Cardiac septum (tissue), 1 donor: ENCODE measurements at places on chromosomes 3 and 15. TPM values are rescaled to one million over a fixed set of nuclear protein-coding genes. Genes with fewer than 3 reads are reported as not detected.
A peak's percentile ranks its signal among the peaks of the same experiment; 100 is the strongest.

DNA sequence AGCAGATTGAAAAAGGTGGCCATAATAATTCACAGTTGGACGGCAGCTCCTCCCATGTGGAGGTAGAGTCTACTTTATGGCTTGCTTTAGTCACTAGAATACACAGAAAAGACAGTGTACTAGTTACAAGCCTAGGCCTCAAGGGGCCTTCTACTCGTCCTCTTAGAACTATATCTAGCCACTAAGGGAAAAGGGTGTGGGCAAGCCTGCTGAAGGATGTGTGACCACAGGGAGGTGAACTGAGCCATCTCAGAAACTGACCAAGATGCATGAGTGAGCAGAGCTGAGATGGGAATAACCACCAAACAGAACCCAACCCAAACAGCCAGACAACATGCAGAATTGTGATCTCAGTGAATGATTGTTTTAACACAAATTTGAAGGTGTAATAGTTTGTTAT, 335.6 kb upstream of the LMCD1 start:
- no peak for DNase-seq

DNA sequence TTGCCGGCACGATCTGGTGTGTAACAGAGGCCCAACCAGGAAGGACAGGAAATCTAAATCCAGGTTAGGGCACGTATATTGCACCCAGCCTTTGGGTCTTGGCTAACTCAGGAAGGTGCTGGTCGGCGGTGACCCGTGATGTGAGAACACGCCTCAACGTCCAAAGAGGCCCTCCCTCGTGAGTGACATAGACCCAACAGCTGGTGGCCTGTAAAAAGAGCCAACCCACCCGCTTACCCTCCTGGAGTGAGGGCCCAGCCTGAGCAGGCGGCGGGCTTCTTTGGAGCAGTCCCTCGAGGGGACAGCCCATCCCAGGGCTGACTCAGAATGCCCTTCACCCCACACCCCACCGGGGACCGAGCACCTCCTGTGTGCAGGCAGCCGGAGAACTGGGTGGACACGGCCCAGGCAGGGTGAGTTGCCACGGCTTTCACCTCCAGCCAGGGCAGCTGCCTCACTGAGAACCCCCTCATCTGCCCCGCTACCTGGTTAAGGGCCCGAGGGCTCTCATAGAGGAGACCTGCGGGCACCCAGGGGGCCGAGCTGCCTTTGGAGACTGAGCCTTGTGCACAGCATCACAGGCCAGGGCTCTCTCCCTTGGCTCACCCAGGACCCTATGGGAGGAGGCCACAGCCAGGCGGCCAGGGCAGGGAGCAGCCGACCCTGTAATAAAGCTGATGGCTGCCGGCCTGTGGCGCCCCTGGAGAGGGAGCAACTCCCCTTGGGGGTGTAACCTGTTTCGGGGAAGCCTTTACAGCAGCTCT, 41.8 kb downstream of the ZNF710 start:
- DNase-seq = peak; percentile 75

GRCh38 chr3:32577581-32578556, 7.2 kb upstream of the DYNC1LI1 start:
- DNase-seq = no peak

- DNase-seq = no peak
These were observed 51.4 kb upstream of the CTSH start for GRCh38 chr15:78995921-78996893.

GRCh38 chr3:69675786-69676530, 63.3 kb upstream of the MITF start:
- DNase-seq = no peak

MKRN3 gene
- total RNA-seq = 0.32 TPM

GRCh38 chr15:90873488-90873997, 5.2 kb downstream of the FURIN start:
- DNase-seq = no peak

MYNN gene
- 11.6 TPM for total RNA-seq

NOX5 gene
- total RNA-seq = not detected

- no peak for DNase-seq
These were observed 173.0 kb upstream of the ROBO2 start for GRCh38 chr3:76866729-76867408.

MRPL46 gene
- 57.8 TPM for total RNA-seq

FEZF2 gene
- not detected for total RNA-seq

MB21D2 gene
- 3.2 TPM for total RNA-seq

GRCh38 chr3:126263539-126263938, 83.2 kb upstream of the ALDH1L1 start:
- DNase-seq = no peak

GRCh38 chr3:78969483-78969882, 798.3 kb downstream of the ROBO1 start:
- DNase-seq = no peak

GRCh38 chr3:168117853-168118313, 22.2 kb upstream of the GOLIM4 start:
- no peak for DNase-seq

GRCh38 chr3:13483286-13483685, 3.2 kb downstream of the HDAC11 start:
- DNase-seq = no peak

RBPMS2 gene
- 242 TPM for total RNA-seq

TPRG1 gene
- total RNA-seq = 2.2 TPM
